Fibroblast of lung (primary cell): ENCODE measurements at places on chromosomes 3 and 15. TPM values are rescaled to one million over a fixed set of nuclear protein-coding genes. Genes with fewer than 3 reads are reported as not detected.

- no peak for DNase-seq
These were observed 39.5 kb upstream of the C3orf80 start for GRCh38 chr3:160185751-160186150.

DNA sequence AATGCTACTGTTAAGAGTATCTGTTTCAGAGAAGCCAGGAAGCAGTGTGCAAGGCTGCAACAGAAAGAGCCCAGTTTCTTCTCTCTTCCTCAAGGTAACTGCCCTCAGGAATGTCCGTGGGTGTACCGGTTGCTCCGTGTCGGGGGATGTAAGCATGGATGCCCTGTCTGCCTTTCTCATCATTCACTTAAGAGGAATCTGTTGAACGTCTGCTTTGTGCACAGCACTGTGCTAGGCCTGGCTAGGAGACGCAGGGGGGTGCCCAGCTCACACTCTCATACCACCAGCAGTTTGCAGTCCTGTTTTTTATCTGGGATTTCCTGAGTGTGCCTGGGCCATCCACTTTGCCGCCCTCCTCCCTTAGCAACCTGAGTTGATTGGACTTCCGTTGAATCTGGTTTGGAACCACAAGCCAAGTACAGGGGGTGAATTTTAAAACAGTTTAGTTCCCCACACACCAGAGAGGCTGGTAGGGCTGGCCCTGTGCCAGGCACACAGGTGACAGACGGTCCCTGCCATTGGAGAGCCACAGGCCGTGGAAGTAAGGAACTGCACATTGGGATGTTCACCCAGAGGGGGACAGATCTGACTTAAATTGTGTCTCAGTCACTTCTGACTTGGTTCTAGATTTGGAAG is 11.2 kb downstream of the BOC start:
- no peak for DNase-seq

DNA sequence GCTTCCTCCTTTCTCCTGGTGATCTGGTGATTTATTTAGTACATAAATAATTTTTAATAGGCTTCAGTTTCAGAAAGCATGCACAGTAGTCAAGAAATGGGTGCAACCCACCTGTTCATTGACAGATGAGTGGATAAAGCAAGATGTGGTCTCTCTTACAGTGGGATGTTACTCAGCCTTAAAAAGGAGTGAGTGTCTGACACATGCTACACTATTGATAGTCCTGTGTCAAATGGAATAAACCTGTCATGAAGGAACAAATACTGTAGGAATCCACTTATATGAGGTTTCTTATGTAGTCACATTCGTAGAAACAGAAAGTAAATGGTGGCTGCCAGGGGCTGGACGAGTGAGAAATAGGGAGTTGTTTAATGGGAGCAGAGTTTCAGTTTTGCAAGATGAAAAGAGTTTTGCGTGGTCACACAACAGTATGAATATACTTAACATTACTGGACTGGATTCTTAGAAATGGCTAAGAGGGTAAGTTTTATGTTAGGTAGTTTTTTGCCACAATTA is 56.0 kb upstream of the PPARG start:
- no peak for DNase-seq

- DNase-seq = no peak
These were observed 30.6 kb upstream of the PIAS1 start for GRCh38 chr15:68023307-68024101.

Gene PTPN23
- 1.5 and 2.7 TPM in 2 replicates for polyA plus RNA-seq

- DNase-seq = peak; percentile 54
These were observed 27.0 kb downstream of the SHQ1 start for GRCh38 chr3:72821161-72821781.

DNA sequence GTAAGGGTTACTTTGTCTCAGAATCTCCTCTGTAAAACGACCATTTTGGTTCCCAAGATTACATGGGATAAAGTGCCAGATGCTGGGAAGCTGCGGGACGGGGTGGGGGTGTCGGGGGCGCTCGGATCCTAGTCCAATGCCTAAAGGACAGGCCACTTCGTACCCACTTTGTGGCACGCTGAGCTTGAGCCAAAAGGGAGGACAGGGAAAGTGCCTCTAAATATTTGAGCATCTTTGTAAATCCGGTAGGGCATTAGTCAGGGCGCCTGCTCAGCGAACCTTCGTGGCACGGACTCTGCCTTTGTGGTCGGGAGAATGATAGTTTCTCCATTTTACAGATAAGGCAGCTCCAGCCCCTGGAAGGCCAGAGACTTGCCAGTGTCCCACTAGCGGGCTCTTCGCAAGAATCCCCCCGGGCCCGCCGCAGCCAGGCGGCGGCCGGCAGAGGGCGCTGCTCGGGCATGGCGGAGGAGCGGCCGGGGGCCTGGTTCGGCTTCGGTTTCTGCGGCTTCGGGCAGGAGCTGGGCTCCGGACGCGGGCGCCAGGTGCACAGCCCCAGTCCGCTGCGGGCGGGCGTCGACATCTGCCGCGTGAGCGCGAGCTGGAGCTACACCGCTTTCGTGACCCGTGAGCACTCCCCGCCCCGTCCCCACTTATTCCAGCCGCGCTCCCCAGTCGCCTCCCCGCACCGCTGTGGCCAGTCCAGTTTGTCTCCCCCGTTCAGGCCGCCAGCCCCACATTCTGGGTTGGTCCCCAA is 1.8 kb downstream of the RCCD1 start:
- peak; percentile 71 for DNase-seq

Gene LSAMP
- 5.9 and 10.7 TPM in 2 replicates for polyA plus RNA-seq

DNA sequence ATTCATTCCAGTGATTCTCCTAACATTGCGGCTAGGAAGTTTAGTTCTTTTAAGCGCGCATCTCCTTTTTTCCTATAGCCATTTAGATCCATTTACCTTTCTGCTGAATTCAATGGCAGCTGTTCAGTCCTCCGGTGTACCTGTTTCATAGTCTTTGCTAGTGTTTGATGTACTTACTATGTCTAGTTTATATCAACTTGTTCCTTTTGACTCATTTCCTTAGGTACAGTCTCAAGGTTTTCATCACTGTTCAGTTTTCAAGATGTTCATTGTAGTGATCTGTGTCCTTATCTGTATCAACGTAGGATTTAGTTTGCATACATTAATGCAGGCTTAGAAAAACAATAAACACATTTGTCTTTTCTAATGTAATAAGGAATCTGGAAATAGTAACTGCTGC is 59.0 kb upstream of the MBNL1 start:
- no peak for DNase-seq

DNA sequence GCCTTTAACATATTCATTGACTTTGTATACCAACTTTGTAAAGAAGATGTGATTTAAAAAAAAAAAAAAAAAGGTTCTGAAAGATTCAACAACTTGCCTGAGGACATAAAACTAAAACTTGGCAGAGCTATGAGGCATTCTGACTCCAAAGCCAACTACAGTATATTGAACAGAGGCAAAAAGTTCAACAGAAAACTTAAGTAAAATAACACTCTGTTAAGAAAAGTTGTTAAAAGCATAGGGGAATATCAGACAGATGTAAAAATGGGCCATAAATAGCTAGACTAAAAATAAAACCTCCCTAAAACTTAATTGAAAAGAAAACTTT is 23.4 kb downstream of the GOLIM4 start:
- no peak for DNase-seq

Gene RAB7A
- polyA plus RNA-seq = 415 and 479 TPM in 2 replicates

Gene GOLGA6B
- polyA plus RNA-seq = not detected in 2 replicates

Gene ARPIN
- 13.4 and 16.6 TPM in 2 replicates for polyA plus RNA-seq

Gene MASP1
- 73.9 and 145 TPM in 2 replicates for polyA plus RNA-seq

DNA sequence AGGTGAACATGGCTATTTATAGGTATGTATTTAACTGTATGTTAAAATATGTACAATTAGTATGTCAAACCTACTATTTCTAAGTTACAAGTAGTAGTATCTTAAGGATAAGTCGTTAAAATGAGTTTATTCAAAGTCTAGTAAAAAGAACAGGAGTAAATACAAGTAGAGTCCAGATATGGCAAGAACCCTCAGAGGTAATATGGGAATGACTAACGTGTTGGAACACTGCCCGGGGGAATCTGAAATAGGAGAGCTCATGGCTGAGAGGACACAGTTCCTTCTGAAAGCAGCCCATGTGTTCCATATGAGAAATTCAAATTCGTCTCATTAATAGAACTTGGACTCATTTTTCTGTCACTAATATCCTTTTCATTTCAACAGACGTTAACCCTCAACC is 158.8 kb downstream of the CLSTN2 start:
- peak; percentile 87 for DNase-seq

DNA sequence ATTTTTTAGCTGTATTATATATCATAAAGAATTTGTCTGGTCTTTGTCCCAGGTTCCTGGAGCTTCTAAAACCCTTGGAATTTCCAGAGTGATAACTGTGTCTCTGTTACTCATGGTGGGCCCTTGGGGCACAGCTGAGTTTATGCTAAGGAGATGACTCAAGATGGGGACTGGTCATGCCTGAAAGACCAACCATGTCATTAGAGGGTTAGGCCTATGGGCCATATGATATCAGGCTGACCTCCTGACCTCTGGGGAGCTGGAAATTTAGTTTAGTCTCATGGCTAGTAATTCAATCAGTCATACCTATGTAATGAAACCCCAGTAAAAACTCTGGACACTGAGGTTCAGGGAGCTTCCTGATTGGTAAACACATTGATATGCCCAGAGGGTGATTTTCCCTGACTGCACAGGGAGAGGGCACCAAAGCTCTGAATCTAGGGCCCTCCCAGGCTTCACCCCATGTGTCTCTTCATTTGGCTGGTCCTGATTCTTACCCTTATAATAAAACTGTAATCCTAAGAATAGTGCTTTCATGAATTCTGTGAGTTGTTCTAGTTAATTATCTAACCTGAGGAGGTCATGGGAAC is 69.6 kb downstream of the EEFSEC start:
- no peak for DNase-seq

GRCh38 chr3:116331380-116331779 is 113.9 kb downstream of the LSAMP start:
- peak; percentile 37 for DNase-seq

Gene C3orf20
- polyA plus RNA-seq = not detected in 2 replicates

Gene ZNF502
- 3.1 and 4.2 TPM in 2 replicates for polyA plus RNA-seq

DNA sequence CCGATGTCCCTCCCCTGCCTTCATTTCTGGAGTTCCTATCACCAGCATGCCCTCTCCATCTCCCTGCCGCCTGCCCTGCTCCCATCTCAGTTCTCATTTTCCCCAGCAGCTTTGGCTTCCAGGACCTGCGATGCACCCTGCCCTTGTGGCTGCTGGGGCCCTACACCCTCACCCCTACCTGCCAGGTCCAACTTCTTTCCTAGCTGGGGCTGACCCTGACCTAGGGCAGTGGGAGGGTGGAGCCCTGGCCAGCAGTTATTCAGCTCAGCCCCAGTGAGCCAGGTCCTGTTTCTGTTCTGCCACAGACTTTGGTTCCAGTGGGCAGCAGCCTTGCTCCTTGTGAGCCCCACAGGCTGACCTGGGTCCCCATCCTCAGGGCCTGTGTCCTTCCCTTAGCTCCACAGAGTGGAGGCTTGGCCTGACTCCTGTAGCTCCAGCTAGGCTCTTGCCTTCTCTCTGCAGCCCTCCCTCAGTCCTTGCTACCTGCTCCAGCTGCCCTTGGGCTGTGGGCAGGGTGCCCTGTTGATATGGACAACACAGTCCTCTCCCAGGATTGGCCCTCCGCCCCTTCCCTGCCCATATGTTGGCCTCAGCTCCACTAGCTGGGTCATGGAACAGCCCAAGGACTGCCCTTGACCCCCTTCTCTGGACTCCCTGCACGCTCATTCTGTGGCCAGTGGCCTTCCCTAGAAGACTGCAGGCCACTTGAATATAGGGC is 34.7 kb upstream of the PDE8A start:
- DNase-seq = no peak

DNA sequence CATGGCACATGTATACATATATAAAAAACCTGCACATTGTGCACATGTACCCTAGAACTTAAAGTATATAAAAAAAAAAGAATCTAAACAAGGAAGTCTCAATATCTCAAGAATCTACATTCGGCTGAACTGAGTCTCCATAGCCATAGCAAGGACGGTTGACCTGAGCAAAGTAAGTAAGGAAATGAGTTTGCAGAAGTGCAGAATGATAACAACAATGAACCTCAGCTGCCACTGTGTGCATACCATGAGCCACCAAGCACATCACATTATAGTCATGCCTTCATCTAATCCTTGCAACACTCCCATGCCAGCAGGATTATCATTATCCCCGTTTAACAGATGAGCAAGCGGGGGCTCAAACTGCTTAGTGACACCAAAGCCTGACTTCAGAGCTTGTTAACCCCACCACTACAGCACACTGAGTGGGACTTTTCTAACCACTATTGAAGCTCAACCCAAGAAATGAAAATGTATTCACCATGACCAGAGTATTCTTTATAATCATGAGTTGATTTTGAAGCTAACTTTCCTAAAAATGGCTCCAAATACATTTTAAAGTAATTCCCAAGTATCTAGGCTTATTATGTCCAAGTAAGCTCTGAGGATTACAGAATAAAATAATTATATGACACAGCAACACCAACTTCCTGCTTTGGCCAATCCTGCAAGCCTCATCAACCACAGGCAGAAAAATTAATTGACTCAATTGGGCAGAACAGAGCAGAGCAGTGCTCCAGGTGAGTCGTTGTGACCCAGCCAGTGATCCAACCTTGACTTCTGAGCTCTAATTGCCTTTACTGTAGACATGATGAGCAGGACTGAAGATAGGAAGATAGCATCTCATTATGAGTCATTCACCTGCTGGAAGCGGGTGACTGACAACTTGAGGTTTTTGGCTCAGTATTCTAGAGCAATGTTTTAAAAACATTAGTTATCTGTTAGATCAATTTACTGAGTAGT is 47.3 kb upstream of the IL12A start:
- no peak for DNase-seq

- DNase-seq = no peak
These were observed 156.0 kb downstream of the FNDC3B start for GRCh38 chr3:172195407-172195754.

DNA sequence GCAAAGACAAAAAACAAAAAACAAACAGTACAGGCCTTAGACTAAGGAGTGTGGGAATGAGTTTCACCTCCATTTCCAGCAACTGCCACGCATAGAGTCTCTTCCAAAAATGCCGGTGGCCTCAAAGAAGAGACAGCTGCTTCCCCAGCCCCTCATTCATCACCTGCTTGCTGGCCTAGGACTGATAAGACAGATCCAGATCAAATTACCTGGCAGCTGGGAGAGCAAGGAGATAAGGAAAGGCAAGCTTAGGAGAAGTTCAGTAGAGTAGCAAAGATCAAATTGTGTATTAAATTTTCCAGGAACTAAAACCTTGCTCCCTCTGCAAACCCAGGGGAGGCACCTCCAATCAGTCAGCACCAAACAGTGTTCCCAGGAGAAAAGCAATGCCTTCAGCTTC is 325.8 kb upstream of the CTNNB1 start:
- DNase-seq = no peak

GRCh38 chr3:65593780-65594752 is 444.7 kb downstream of the MAGI1 start:
- no peak for DNase-seq

GRCh38 chr3:37174532-37175126 is at the start of gene LRRFIP2:
Gene LRRFIP2, minus strand, starts transcription at chr3:37174582. Its CDS starts 25,599 bp downstream, at chr3:37148983.
- DNase-seq = peak; percentile 70

DNA sequence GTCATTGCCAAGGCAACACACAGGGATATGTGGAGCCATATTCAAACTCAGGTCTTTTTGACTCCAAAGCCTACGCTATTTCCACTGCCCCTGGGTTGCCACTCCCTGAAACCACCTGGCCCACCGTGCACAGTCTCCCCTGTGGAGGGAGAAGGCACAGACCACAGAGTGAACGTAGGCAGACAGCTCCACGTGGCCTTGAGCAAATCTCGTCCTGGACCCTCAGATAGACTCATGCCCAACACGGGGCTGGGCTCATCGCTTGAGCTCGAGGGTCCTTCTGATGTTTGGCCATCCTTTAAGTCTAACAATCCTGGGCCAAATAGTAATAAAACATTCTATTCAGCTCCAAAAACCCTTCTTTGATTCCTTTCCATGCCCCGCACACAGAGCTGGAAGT is 72.0 kb downstream of the CPN2 start:
- no peak for DNase-seq
